ENCODE measurements at places on chromosomes 1 and 21. TPM values are rescaled to one million over a fixed set of nuclear protein-coding genes. Genes with fewer than 3 reads are reported as not detected.

The FYB2 gene
- total RNA-seq = not detected

The PDZK1 gene
- total RNA-seq = 0.13 TPM

The NCDN gene
- total RNA-seq = 18.4 TPM

The OVAAL gene
- not detected for total RNA-seq

The NBL1 gene
- 0.64 TPM for total RNA-seq

- H3K4me3 ChIP-seq = no peak overlapping the region
- no peak for DNase-seq
- peaks cover 45% of the 10 kb centered on the region for H3K27me3 ChIP-seq
- H3K36me3 ChIP-seq = no peaks in the 10 kb centered on the region
Measured at GRCh38 chr1:162108426-162108825, 38.9 kb downstream of the NOS1AP start.

DNA sequence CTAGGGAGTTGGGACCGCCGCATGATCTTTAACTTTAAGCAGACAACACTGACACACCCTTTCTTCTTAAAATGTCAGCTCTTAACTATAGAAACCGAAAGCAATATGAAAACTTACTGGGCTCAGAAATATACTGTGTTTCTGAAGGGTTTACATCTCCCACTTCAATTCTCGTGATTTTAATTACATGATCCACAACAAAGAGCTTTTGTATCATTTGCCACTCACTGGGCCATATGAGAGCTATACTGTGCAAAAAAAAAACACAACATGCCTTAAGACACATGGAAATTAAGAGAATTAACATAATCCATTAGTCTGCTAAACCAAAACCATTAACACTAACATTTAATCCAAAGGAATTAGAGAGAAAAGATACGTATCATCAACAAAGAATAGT, 35.0 kb upstream of the RAP1GAP start:
- H3K27me3 ChIP-seq = no peaks in the 10 kb centered on the region
- peaks cover 74% of the 10 kb centered on the region for H3K36me3 ChIP-seq
- H3K4me3 ChIP-seq = no peak overlapping the region
- no peak overlapping the region for H3K27ac ChIP-seq

- no peak overlapping the region for H3K4me3 ChIP-seq
- no peak overlapping the region for H3K27ac ChIP-seq
- peaks cover 28% of the 10 kb centered on the region for H3K27me3 ChIP-seq
- DNase-seq = no peak
- no peaks in the 10 kb centered on the region for H3K36me3 ChIP-seq
Measured at GRCh38 chr1:30378991-30379581, 344.3 kb downstream of the MATN1 start.

DNA sequence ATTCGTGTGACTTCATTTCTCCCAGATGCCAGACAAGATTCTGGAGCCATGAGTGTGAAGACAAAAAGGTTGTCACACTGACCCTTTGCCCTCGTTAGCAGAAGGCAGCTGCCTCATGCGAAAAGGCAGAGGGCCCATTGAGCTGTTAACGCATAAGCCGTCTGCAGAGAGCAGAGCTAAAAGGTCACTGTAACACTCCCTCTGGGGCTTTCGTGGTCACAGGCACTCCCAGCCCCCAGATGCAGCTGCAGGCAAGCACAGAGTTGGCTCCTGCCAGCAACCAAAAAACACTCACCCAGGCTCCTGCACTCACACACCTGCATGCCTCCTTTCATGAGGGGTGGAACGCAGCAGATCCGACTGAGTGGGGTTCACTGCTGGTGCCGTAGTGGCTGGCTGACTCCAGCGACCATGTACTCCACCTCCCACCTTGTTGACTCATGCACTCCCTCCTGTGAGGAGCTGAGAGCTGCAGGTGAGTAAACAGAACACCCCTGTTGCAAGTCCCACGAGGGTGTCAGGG, 287.5 kb downstream of the SMYD3 start:
- no peak overlapping the region for H3K4me3 ChIP-seq
- no peak overlapping the region for H3K27ac ChIP-seq
- H3K4me1 ChIP-seq = peaks cover 16% of the 10 kb centered on the region
- DNase-seq = no peak
- H3K36me3 ChIP-seq = peaks cover 3% of the 10 kb centered on the region
